Stimulated activated CD8-positive, alpha-beta memory T cell treated with anti-CD3 and anti-CD28 coated beads, Interleukin-15, amount 100 ng/mL, for 24 hours (primary cell): ENCODE measurements at places on chromosomes 5 and 9.

DNA sequence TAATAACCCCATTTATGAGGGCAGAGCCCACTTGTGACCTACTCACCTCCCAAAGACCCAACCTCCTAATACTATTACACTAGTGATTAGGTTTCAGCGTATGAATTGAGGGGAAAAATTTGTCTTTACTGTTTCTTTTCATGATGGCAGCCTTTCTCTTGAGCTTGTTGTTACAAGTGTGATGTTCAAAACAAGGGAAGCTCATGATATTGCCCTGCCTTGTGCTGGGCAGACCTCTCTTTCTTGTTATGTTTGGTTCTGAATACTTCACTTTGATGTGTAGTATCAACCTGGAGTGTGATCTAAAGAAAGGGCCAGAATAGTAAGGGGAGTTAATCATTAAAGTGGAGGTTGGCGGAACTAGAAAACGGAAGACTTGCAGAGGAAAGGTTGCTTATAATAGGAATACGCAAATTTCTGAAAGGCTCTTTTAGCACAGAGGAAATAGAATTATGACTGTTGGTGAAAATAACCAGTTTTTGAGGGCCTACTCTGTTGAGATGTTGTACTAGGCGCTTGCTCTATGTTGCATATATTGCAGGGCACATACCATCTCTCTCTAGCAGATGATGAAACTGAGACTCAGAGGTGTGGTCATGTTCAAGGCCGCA is 68.2 kb downstream of the MELK start:
- no peak for DNase-seq

DNA sequence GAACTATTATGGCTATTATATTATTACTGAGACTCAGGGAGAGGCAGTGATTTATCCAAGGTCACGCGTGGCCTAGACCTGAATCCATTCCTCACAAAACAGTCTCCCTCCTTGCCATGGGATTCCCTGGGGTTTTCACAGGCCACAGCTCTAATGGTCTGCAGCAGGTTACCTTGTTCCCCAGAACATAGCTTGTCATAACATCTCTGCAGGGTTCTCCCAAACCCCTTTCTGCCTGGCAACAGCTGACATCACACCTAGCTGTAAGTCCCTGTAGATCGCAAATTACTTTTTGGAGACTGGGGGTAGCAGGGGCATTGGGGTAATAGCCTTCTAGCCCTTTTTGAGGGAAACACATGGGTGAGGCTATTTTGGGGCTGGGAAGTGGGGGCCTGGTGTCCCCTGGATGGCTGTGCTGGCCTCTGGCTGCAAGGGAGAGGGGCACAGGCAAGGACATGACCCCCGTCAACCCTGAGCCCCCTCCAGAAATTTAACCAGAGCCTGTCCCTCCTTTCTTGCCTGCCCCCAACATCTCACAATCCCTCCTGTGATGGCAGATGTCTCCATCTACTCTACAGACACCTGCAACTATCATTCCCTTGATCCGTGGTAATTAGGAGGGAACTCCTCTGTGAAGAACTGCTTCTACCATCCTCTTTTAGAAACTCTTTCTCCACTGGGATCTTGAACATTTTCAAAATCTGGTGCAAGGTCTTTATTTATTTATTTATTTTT is 1.3 kb downstream of the CD74 start:
- DNase-seq, result no peak

GRCh38 chr5:172746725-172747124 is 24.3 kb downstream of the DUSP1 start:
- no peak for DNase-seq

DNA sequence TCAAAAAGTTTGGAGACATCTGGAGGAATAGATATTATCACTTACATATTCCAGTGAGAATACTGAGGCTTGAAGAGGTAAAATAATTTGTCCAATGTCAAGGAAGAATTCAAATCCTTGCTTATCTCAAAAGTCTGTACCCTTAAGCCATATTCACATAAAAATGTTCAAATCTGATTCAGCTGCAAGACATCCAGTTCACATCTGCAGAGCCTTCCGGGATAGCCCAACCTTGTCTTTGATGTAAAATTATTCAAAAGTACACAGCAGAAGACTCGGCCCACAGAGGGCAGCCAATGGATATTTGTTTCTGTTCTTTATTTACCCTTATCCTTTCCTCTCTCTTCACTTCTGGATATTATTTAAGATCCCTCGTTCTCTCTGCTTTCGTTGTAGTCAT is 1183.8 kb upstream of the WWC1 start:
- DNase-seq, result no peak

GRCh38 chr5:38362713-38363112 is 104.4 kb downstream of the EGFLAM start:
- no peak for DNase-seq

DNA sequence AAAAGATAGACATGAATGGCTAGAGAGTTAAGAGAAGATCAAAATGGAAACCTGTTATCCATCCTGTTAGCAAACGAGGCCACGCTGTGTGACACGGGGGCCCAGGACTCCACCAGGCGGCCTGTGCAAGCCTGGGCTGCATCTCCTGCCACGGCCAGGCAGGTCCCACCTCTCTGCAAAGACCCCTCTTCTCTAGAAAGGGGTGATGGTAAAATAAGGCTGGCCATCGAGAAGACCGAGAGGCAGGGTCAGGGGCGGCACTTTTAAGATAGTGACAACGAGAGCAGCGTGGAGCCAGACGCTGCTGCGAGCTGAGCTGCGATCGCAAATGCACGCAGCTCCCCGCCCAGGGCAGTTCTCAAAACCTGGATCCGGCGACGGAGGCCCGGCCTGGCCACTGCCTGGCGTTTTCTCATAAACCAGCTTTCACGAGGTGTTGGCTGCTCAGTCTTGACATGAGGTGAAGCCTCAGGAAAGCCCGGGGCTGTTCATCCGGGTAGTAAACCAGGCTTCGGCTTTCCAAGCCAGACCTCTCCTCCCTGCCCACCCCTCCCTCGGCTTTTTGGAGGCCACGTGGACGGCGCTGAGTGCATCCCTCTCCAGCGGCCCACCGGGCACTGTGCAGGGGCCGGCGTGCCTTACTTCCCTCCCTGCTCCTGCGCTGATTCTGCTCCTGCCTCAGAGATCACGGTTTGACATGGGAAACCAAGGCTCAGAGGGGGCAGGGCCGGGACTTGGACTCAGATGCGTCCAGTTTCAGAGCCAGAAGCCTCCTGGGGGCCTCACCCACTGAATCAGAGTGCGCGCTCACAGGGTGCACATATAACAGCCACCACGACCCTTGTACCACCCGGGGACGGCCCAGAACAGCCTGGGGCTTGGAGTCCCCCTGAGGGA is 151.6 kb upstream of the PHYKPL start:
- no peak for DNase-seq

DNA sequence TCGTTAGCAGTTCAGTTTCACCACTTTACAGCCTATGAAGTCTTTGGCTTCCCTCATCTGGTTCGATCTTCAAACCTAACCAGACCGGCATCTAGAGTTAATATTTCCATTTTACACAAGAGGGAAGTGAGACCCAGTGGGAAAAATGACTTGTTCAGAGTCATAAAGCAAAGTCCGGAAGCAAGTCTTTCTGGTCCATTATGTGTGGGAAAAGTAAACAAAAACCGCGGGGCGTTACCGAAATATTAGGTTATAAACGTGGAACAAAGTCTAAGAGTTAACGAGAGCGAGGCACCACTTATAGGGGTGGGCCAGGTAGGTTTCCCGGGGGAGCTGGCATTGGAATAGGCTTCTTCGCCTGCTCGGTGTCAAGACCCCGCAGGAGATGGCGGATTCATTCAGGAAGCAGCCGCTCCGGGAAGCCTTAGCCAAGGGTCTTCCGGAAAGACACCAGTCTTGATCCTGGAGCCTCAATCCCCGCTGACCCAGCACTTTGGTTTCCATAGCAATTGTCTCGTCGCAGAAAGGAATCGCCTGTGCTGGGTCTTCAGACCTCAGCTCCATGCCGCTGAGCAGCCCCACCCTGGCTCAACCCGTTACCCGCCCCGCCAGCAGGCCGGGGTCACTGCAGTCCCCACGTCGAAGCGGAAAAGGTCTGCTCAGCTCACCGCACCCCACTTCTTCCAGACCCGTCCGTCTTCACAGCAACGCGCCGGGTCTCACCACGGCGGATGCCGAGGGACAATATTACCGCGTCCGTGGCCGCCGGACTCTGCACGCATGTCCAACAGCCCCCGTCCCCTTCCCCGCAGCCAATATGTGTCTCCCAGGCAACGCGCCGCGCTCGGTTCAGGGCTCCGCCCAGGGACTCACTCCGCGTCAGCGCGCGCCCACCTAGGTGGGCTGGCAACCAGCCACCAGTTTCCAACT is at the start of gene C5orf52:
Gene C5orf52, plus strand, starts transcription at position 872 of the 930 bp plus-strand sequence. CDS start 82 bp downstream, outside the sequence.
- no peak for DNase-seq

DNA sequence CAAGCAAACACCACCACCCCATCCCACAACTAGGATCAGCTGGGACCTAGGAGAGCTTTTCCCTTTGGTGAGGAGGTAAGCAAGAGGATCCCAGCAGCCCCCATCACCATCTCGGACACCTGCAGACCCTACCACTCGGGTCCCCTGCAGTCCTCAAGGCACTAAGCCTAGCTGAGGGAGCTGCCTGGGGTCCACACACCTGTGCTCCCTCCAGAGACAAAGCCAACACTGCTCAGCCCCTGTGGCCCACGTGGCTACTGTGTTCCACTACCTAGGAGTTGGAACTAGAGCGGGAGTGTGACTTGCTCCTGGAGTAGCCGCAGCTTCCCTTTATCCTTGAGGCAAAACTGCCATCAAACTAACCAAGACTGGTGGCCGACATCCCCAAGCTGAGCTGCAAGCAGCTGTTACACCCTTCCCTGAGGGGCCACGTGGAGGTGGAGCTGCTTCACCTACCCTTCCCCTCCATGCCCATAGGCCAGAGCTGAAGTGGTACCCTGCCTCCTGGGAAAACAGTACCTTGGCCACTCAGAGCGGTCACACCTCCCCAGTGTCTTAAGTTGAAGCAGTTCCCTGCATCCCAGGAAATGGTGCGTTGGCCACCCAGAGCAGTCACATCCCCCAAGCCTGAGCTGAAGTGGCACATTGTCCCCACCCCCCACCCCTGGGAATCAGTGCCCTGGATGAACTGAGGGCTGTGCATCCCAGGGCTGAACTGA is 205.5 kb downstream of the CACNA1B start:
- DNase-seq, result no peak

- DNase-seq, result no peak
Observed at GRCh38 chr5:179323026-179323870, 22.0 kb downstream of the ADAMTS2 start.

DNA sequence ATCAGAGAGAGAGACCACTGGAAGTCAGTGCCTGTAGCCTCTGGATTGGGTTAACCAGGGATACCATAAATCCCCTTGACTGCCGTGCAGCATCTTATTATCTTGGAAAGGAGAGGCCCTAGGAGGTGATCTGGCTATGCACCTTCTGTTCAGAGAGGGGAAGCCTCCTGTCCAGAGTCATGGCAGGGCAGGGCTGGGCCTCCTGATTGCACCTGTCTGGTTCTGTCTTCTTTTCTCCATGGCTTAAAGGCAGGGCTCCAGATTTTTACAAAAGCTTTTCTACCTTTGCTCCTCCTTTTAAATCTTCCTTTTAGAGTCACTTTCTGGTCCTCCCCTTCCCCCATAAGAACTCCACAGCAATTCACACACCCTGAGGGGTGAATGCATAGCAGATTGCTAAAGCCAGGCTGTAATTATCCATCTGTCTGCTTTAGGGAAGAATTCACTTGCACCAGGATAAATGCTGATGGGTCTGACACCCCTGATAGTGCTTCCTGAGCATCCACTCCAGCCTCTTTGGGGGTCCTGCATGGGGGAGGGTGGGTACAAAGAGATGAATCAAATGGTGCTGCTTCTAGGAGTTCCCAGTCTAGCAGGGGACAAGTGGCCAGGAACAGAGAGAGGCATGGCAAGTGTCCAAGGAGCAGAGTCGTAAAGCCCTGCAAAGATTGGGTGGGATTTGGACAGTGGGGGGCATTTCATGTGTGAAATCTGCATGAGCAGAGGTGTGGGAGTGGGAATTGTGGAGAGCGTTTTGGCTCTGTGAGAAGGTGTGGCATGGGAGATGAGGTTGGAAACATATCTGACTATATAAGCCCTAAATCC is 141.3 kb upstream of the ALDH1B1 start:
- no peak for DNase-seq

DNA sequence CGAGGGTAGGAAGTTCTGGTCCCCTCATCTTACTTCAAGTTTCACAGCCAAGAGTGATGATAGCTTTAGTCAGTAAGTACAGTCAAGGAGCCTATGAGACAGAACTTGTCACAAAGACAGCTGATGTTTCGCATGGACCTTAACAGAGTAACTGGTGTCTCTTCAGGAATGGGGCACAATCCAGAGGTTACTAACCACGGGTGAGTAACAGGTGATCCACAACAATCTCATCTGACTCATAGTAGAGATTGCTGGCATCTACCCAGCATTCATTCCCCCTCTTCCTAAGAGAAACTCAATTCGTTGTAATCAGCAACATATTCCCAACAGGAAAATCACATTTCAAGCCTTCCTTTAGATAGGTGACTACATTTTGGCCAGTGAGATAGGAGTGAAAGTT is 126.7 kb downstream of the SNX18 start:
- no peak for DNase-seq

GRCh38 chr5:172521338-172521932 is 67.1 kb upstream of the SH3PXD2B start:
- DNase-seq, result no peak
